ENCODE measurements at places on chromosomes 11 and 22.
A peak's percentile ranks its signal among the peaks of the same experiment; 100 is the strongest.

DNA sequence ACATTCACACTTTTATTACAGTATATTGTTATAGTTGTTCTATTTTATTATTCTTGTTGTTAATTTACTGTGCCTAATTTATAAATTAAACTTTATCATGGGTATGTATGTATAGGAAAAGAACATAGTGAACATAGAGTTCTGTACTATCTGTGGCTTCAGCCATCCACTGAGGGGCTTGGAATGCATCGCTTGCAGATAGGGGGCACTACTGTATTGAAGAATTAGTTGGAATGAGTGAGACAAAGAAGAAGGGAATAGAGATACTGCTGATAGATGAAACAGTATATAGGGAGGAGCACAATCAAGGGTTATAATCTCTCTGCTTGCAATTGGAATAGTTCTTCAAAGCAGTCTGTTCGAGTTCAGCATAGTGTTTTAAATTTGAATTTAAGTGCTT lies 432.2 kb downstream of the RAB38 start:
- no peak for DNase-seq

DNA sequence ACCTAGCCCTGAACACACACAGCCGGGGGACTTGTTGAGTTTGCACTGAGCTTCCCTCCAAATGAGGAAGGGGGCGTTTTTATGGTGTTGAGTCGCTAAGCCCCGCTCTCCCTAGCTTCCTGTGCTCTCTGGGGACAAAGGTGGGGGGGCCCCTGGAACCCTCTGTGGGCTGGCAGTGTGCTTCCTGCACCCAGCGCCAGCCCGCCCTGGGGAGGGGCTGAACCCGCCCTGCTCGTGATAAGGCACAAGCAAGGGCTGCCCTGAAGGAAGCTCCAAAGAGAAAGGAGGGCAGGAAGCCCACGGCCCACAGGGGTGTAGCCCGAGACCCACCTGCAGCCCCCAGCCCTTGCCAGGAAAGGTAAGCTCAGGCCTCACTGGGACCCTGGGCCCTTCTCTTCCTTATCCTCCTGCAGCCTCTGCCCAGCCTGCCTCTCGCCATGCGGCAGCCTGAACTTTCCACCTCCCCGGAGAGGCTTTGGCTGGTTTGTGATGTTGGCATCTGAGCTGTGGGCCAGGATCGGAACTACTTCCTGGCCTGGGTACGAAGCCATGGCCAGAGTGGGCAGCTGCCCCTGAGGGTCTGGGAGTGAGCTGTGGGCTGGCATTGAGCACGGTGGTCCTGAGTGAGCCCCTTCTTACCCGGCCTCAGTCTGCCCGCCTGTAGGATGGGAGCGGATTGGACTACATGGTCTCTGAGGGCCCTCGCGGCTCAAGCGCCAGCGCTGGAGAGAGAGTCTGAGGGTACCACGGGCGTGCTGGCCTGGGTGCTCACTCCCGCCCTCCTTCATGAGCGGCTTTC lies at the start of gene FERMT3:
Gene FERMT3, plus strand, starts transcription at position 265 of the 799 bp plus-strand sequence. CDS start 644 bp downstream, outside the sequence.
- DNase-seq = peak; percentile 85

- no peak for DNase-seq
These were observed 38.5 kb upstream of the LRRC4C start for GRCh38 chr11:41497974-41498373.

GRCh38 chr22:19905347-19906276 lies 36.0 kb upstream of the COMT start:
- DNase-seq = no peak

DNA sequence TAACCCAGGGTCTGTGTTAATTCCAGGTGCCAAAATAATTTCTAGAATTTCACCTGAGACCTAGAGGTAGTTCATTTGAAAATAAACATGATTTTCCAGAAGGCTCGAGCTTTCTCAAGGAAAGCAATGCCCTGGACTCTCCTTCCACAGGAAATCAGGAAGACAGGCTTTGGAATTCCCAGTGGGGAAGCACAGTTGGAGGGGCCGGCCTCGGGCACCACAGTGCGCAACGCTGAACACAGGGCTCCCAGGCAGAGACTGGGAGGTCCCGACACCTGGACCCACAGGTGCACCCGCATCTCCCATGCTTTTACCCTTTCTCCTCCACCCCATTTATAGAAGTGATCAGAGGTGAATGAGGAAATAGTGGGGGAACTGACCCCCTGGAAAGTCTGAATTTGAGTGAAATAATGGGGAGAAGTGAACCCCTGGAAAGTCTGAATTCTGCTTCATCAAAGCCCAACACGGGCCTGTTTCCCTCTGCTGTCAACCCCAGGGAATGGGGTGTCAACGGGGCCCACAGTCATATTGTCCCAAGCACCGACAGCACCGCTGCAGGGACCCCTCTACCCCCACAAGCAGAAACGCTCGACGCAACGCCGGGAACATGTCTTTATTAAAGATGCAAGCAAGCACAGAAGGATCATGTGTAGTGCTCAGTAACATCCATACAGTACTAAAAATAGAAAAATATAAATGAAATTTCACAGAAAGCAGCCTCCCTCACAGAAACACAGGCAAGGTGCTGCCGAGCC lies 12.0 kb upstream of the EFCAB6 start:
- DNase-seq = no peak

GRCh38 chr11:14835496-14836492 lies 56.2 kb downstream of the CYP2R1 start:
- no peak for DNase-seq

GRCh38 chr11:86671531-86672006 lies 847 bp downstream of the ME3 start:
- peak; percentile 53 for DNase-seq

- no peak for DNase-seq
These were observed 33.6 kb upstream of the FIBIN start for GRCh38 chr11:26960281-26960680.

DNA sequence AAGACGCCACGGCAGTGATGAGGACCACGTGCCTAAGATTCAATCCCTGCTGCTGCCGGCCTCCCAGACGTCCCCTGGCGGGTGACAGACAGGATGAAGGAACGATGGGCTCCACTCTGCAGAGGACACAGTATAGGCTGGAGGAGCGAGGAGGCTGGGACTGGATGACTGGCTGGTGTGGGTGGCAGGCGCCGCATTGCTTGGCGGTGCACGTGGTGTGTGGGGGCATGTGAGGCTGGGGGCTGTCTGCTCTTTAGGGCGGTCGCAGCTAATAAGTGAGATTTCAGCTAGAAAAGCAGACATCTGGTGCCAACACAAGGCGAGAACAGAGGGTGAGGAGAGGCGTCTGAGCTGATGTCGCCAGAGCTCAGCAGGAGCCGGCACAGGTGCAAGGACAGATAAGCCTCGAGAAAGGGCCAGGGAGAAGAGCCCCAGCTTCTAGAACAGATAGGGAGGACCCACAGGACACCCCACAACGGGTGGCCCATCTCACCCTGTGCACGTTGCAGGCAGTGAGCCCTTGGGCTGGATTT lies 33.2 kb downstream of the TSPAN4 start:
- DNase-seq = no peak

- DNase-seq = no peak
These were observed 66.1 kb upstream of the THY1 start for GRCh38 chr11:119489087-119489486.

DNA sequence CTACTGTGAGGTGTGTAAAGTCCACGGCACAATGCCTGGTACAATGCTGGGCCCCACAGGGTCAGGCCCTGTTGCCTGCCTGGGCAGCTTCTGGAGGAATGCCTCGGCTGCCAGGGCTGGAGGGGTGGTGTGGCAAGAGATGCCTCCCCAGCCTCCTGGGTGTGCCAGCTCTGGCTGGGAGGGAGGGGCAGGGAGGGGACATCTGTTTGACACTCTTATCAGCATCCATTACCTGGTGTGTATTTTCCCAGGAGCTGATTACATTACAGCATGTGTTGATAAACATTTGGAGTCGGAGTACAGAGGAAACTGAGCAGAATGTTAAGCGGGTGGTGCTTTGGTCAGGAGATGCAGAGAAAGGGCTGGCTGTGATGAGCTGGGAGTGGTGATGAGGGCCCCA lies 11.0 kb upstream of the NECTIN1 start:
- no peak for DNase-seq

- DNase-seq = no peak
These were observed 83.7 kb downstream of the RPL27A start for GRCh38 chr11:8766043-8766987.

- DNase-seq = no peak
These were observed 98.7 kb downstream of the MPPED1 start for GRCh38 chr22:43510281-43511070.

All from activated CD8-positive, alpha-beta memory T cell treated with anti-CD3 and anti-CD28 coated beads, Interleukin-2, amount 50 U/mL, for 48 hours (primary cell).